AG04450 (cell line): ENCODE measurements at places on chromosomes 11 and 22.

DNA sequence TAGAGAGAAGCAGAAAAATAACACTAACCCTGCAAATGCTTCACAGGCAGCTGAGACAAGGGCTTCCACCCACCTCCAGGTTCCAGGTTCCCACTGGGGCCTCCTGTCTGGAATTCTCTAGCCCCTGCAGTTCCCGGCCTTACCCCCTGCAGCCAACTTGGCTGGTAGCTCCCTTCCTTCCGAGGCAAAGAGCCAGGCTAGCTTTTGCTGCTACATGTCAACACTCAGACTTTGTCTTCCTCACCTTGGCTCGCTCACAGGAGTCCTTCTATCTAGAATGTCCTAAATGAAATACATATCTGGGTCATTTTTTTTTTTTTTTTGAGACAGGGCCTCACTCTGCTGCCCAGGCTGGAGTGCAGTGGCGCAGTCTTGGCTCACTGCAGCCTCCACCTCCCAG is 9.9 kb upstream of the TTLL1 start:
- no peak for DNase-seq

DNA sequence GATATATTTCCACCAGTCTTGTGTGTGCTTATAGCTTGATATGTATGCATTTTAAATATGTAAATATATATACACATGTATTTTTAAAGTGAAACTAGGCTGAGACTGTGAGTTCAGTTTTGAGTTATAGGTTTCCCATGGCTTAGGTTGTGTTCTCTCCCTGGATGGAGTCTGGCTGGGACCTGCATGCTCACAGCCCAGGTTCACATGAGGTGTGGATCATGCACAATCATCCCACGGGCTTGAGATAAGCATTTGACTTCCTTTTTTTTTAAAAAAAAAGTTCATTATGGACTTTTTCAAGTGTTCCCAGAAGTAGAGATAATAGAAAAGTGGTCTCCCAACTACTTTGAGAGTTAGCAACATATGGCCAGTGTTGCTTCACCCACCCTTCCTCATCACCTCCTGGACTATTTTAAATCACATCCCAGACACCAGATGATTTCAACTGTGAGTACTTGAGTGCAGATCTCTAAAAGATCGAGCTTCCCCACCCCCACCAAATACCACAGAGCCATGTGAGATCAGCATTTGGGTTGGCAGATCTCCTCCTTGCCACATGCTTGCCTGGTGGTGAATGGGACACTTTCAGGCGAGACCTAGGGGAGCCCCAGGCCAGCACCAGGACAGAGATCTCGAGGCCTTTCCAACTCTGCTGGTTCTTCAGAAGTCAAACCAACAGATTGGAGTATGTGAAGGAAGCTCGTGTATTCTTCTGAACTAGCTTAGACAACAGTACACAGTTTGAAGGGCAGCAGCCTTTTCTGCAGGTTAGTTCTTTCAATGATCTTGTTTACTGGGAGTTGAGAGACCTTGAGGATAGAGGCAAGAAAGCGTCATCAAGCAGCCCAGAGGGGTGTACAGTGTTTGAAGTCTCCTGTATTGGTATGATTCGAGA is 15.9 kb downstream of the MED15 start:
- DNase-seq: no peak

DNA sequence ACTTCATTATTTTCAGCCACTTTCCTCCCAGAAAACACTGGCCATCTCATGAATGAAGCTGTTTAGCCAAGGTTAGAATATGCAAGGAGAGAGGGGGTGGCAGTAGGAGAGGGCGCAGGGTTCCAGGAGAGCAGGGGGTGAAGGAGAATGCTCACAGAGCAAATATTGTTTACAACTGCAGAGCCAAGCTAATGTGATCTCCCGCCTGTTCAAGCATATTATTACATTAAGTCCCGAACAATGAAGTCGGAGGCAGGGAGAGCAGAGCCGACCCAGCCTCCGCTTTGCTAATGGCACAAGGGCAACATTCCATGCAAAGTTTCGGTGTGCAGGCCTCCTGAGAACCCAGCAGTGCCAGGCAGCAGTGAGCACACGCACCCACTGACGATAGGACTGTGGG is 80.1 kb downstream of the MICAL3 start:
- no peak for DNase-seq

- peak; percentile 21 for DNase-seq
These were observed 910.4 kb downstream of the METTL15 start for GRCh38 chr11:29018631-29019030.

- DNase-seq: no peak
These were observed 17.5 kb upstream of the MYH9 start for GRCh38 chr22:36405221-36405661.

DNA sequence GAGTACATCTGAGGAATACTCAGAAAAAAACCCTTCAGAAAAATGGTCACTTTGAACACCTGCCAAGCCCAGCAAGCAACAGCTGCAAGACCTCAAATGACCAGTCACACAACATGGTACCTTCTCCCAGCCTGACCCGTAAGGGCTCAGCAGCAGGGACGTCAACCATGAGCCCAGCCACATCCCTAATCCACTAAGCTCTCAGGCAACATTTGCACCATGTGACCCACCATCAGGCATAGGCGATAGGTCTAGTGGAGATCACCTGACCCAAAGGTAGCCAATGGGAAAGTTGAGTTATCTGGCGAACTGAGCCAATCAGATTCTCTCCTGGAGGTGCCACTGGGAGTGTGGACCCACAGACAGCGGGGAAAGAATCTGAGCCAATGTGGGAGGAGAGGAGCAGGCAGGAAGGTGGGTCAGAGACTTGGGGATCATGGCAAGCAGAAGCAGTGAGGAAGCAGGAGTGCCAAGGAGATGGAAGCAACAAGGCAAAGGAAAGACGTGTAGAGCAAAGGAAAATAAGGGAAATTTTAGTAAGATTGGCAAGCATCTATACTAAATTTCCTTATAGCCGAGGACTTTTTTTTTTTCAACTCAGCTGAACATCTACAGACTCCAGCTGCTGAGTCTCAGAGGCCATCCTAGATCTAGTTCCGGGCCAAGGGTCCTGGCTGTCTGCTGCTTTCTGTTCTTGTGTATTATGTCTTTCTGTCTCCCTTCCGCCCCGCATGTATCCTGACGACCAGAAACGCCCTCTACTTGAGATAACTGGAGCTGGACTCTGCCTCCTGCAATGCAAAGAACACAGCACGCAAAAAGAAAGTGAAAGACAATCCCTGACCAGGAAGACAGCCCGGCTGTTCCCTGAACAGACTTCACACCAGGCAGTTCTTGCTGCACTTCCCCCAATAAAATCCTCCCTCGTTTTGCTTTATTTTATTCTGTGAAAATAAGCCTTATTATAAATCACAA is 11.0 kb upstream of the PLAAT2 start:
- DNase-seq: peak; percentile 72

DNA sequence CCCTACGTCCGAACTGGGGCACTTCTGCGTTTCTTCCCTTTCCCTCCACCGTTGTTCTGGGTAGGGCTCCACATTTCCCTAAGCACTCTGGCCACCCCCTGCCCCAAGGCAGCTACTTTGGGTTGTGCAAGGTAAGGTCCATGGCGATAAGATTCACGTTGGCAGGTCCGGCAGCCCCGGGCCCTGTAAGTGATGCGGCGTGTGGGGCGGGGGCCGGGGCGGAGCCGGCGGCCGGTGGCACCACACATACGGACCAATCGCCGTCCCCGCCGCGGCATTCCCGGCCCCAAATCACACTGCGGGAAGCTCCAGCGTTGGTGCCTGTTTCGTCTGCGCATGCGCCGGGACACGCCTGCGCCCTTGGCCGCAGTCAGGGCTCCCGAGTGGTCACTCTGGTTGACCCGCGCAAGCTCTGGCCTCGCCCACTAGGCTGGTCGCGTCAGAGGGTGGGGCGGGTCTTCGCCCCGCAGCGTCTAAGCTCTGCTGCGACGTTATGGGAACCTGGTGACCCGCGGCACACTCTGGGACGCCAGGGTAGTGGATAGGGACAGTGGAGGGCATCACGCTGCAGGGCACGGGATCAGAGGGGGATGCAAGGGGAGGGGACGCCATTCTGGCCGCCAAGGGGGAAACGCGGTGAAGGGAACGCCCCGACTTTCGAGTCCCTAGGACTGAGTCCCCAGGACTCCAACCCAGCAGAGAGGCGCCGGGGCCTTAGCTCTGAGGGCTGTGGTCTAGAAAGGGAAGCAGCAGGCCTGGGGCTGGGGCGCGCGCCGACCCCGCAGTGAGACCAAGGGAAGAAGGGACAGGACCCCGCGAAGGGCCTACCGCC is 1.6 kb downstream of the FADS1 start:
- DNase-seq: peak; percentile 91

DNA sequence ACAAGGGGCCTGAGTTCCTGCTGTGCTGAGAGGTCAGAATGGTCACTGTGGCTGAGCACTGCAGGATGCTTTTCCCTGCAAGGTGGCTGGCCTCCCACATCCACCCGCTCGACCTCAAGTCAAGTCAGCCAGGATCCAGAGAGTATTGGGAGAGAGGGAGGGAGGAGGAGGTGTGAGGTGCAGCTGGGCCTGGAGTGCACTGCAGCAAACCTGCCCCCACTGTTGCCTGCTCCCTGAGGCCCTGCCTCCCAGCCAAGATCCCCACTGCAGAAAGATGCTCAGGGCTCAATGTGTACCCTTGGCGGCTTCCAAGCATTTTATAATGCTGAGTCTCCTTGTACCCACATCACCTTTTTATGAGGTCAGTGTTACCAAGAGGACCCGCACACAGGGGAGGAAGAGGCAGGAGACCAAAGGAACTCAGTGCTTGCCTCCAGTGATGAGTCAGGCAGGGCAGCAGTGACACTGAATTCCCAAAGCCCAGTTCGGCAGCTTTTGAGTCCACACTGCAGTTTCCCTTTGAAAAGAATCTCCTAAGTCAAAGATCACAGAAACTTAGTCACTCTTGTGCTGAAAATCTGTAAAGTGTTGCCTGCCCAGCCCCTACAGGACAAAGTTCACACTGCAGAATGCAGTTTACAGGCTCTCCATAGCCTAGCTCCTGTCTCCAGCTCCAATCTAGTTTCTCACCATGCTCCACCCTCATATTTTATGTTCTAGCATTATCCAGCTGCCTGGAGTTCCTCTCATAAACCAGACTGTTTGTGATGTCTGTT is 3.1 kb downstream of the ENDOD1 start:
- DNase-seq: no peak

GRCh38 chr11:66880496-66881450 is 23.9 kb downstream of the LRFN4 start:
- no peak for DNase-seq
